ENCODE measurements at places on chromosomes 12 and 14.

DNA sequence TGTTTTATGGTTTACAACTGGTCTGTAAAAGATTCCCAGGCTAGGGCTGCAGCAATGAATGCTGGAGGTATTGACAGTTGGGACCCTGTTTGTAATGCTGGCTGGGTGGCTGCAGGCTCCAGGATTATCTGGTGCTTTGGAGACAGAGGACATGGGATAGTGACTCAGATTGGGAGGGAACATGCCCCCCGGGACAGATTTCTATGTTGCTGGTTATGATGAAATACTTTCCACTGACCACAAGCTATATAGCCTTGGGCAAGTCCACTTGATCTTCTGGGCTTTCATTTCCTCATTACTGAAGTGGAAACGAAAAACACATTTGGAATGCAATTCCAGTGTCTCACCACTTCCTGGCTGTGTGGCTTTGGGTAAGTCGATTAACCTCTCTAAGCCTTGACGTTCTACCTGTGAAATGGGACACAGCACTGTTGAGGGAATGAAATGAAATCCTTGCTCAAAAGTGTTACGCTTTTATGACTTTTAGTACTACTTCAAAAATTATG lies 6.3 kb upstream of the TPCN1 start:
- DNase-seq, result peak; percentile 99

GRCh38 chr12:76091246-76091754 lies 6.8 kb upstream of the NAP1L1 start:
- no peak for DNase-seq

DNA sequence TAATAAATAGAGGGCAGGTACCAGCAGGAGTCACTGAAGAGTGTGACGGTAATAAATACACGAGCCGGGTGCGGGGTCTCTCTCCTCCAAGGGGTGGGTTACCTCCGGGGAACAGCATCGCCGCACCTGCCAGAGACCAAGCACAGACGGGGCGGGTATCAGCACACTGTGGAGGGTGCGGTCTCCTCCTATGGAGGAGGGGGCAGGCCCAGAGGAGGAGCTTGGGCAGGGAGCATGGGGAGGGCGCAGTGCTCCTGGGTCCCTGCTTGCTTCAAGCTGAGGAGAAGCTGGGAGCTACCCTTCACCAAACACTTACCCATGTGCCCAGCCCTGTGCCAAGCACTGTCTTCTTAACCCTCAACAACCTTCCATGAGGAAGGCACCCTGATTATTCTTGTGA lies 12.8 kb downstream of the PGF start:
- no peak for DNase-seq

- DNase-seq, result no peak
Measured at GRCh38 chr14:74907744-74908143, 15.3 kb downstream of the RPS6KL1 start.

GRCh38 chr12:5797661-5798060 lies 147.4 kb downstream of the ANO2 start:
- no peak for DNase-seq

- DNase-seq, result no peak
Measured at GRCh38 chr12:72077111-72077820, 138.6 kb downstream of the TPH2 start.

- DNase-seq, result no peak
Measured at GRCh38 chr14:28323951-28324741, 442.4 kb upstream of the FOXG1 start.

GRCh38 chr14:74357585-74357984 lies 9.3 kb downstream of the VRTN start:
- DNase-seq, result no peak

DNA sequence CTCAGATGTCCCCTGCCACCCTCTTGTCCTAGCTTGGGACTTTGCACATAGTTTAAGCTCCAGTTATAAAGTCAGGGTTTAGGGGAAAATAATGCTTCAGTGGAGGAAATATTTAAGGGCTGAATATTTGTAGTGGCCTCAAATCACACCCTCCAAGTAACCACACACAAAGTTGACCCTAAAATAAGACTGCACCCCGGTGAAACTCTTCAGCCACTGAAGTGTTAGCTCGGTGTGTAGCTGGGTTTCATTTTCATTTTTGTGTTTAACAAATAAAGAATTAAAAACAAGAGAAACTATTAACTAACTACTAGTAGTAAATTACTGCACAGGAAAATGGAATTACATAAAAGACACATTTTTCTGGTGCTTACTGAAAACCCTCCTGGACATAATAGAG lies 14.8 kb upstream of the BCL11B start:
- no peak for DNase-seq

- no peak for DNase-seq
Measured at GRCh38 chr14:90514015-90514398, 117.2 kb downstream of the CALM1 start.

Measured in AG10803 (cell line).